MCF 10A (cell line): ENCODE measurements at places on chromosomes 12 and 14.

DNA sequence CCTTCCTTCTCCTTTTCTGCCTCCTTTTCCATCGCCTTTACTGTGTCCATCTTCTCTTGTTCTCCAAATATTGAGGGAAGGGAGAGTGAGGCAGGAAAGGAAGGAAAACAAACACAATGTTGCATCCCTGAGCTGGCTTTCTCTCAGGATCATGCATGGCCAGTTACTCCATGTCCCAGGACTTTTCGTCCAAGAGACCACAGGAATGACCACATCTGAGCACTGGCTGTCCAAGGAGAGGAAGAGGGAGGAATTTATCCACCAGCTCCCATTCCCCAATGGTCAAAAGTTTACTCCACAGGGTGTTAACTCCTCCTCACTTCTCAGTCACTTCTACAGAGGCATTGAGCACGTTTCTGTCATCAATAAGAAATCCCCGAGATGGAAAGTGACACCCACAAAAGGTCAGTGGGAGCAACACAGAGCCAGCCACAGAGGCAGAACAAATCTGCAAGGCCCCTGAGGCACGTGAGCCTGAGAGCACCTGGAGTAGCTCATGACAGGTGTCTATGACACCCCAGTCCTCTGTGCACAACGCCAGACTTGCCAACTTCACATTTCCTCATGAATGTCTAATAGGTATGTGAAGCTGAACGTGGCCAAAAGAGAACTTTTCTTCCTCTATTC lies 177.3 kb upstream of the NUDT4 start:
- DNase-seq = no peak

DNA sequence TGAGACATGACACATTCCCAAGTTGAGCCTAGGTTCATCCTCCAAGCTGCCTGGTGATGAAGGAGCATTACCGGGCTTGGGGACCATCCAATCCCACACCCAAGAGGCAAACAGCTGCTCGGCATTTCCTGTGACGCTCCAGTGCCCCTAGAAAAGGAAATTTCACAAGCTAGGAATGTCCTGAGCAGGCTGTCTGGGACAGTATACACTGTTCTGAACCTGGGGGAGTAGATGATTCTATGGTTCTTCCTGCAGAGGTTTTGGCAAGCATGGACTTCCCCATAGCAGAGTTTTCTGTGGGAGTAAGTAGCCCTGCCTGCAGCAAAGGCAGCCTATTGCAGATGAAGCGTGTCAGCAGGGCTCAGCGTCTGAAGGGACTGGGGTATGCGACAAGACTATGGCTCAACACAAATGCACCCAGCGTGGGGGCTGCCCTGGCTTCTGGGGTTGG lies 47.4 kb upstream of the SRSF5 start:
- peak; percentile 89 for DNase-seq

GRCh38 chr12:85821759-85822158 lies 14.4 kb downstream of the RASSF9 start:
- DNase-seq = no peak

DNA sequence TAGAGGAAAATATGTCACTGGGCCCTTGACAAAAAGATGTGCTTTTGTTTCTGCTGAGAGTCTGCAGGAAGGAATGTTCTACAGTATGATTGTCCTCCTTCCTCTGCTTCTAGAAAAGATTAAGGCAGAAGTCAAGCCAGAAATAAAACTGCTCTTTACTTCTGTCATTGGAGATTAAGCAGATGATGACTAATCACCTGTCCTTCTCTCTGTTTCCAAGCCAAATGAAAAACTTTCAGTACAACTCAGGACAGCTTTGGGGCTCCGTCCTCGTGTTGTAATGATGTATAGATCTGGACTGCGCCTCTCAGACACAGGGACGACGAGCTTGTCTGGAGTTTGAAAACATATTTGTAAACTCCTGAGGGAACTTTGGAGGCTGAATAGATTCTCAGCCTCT lies 159.3 kb downstream of the DYRK2 start:
- DNase-seq = no peak

DNA sequence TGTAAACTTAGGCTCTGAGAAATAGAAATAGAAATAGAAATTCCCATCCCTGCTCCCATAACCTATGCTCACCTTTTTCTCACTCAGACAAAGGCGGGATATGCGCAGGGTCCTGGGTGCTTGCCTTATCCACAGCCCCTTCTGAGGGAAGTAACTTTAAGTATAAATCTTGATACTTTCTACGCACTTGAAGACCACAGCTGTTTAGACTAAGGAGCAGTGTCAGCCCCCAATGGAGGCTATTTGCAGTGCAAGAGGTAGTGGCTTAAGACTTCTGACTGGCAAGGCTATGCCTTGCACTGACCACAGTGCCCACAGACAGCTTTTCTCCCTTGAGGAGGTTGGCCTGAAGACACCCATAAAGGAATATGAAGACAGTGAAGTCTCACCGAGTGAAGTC lies 35.2 kb downstream of the ASCL1 start:
- no peak for DNase-seq

DNA sequence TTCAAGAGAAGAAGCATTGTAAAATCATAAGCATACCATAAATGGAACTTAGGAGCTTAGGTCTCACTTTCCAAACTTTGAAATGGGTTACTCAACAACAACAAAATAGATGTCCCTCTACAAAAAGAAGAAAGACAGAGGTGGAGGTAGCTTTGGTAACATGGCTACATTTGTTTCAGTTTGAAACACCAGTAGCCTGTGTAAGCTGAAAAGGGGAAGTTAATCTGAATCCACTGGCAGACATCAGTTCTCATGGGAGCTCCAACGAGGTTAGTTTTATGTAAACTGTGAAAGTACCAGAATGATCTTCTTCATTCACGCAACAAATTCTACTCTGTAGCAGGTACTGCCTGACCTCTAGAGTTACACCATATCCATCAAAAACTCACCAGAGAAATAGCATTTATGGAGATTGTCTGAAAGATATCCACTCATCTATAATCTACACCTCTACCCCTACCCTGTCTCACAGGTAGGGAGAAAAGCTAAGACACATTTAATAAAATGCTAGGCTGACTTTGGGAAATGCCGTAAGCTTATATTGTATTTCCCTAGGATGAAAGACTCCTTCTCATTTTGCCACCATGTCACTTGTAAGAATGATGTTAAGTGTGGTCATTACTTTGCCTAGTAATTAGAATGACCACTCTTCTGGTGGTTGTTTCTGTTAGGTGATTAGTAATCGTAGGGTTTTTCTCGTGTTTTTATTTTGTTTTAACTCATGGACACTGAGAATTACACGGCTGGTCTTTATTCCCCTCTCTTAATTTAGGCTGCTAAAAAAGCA lies 224.1 kb downstream of the ASCL1 start:
- no peak for DNase-seq

- no peak for DNase-seq
Observed at GRCh38 chr12:39296496-39296895, 146.4 kb downstream of the KIF21A start.

- no peak for DNase-seq
Observed at GRCh38 chr14:44297437-44297836, 209.6 kb downstream of the FSCB start.

DNA sequence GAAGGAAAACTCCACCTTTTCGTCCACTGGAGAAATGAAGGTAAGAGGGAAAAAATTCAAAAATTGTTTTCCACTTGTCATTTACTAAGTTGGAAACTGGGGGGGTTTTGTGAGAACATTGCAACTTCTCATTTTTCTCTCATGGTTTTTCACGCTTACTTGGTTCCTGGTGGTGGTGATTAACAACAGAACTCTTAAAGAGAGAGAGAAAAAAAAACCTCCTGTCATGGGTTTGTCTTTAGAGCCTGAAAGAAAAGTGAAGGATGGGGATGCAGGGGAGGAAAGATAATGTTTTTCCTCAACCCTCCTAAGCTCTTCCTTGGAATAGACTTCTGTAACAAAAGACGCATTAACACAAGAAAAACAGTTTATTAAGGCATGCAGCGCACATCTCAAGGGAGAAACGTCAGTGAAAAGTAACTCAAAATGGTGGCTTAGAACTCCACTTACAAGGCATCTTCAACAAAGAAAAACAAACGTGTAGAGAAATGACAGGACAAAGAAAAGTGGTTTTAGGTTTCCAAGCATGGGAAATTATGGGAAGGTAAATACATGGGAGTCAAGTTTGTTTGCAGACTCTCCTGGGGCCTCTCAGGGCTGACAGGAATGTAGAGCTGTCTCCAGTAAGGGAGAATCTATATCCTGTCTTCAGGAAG lies 81.9 kb upstream of the ATF7IP start:
- DNase-seq = no peak

DNA sequence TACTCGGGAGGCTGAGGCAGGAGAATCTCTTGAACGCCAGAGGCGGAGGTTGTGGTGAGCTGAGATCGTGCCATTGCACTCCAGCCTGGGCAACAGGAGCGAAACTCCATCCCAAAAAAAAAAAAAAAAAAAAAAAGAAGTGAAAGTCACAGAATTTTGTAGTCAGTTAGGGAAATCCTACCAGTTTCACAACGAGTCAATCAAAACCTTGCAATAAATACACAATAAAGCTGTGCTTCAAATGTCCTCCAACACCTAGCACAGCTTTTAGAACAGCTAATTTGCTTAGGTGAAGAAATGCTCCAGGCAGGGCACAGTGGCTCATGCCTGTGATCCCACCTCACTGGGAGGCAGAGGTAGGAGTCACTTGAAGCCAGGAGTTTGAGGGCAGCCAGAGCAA lies 112.8 kb upstream of the ATF7IP start:
- no peak for DNase-seq

GRCh38 chr14:24339284-24340151 lies at the start of gene RIPK3:
RIPK3 (minus strand) TSS chr14:24339991; CDS start chr14:24339826, 165 bp downstream.
- no peak for DNase-seq

- peak; percentile 51 for DNase-seq
Observed at GRCh38 chr14:93880021-93880820, 46.9 kb upstream of the FAM181A start.

GRCh38 chr12:7113389-7113871 lies 4.4 kb upstream of the C1RL start:
- DNase-seq = peak; percentile 56

- DNase-seq = no peak
Observed at GRCh38 chr14:73255005-73255400, 17.7 kb downstream of the PAPLN start.

DNA sequence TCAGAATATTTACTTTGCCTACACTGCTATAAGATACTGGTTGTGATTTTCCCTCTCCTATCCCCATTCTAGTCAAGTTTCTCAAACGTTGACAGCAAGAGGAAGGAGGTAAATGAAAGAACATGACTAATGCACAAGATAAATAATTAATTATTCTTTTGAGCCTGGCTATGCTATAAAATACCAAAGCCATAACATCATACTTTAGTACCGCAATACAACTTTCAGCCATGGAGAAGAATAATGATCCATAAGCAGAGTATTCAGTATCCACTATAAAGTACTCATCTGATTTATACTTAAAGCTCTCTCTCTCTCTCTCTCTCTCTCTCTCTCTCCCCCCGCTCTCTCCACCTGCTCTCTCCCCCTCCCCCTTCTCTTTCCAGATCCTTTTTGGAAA lies 41.3 kb downstream of the TDG start:
- DNase-seq = peak; percentile 52

- peak; percentile 55 for DNase-seq
Observed at GRCh38 chr14:70907996-70908934, 1.0 kb downstream of the PCNX1 start.

GRCh38 chr12:114392909-114393308 lies 13.0 kb downstream of the TBX5 start:
- no peak for DNase-seq

DNA sequence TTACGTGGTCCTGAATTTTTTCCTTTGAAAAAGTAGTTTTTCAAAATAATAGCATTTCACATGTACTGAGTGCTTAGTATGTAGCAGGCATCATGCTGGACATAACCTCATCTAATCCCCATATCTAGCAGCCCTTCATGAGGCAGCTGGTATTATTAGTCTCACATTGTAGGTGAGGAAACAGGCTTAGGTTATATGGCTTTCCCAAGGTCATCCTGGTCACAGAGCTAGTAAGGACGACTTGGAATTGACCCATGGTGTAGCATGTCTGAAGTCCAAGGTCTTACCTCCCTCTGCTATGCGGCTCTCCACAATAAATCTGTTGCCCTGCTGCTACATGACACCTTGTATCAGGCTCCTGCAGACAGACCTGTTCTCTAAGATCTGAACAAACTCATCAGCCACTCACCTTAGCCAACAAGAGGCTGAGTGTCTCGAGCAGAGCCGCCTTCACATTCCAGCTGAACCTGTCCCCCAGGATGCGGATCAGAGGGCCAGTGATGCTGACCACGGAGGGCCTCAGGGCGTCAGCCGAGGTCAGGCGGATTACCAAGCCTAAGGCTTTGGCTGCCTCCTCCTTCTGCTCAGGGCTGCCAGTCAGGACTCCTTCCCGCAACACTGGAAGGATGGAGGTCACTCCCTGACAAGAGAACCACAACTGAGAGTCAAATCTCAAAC lies 19.7 kb upstream of the RAB35 start:
- DNase-seq = no peak

- DNase-seq = no peak
Observed at GRCh38 chr14:44107156-44107555, 399.9 kb downstream of the FSCB start.

DNA sequence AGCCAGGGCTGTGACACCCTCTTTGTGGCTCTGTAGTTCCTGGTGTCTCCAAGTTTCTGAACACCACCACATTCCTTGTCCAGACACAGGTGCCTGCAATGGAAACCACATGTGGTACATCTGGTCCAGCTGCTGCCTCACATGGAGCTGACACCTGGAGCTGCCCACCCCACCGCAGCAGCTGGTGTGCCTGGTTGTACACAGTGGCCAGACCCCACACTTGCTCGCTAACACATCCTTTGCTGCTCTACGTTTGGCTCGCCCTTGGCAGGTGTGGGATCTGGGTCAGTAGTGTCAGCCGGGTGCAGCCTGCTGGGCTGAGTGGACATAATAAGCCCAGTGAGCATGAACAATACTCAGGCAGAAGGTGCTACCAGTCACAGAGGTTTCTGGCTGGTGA lies 198.9 kb downstream of the ADGRD1 start:
- no peak for DNase-seq

- no peak for DNase-seq
Observed at GRCh38 chr14:54758041-54758440, 144.6 kb downstream of the GCH1 start.

DNA sequence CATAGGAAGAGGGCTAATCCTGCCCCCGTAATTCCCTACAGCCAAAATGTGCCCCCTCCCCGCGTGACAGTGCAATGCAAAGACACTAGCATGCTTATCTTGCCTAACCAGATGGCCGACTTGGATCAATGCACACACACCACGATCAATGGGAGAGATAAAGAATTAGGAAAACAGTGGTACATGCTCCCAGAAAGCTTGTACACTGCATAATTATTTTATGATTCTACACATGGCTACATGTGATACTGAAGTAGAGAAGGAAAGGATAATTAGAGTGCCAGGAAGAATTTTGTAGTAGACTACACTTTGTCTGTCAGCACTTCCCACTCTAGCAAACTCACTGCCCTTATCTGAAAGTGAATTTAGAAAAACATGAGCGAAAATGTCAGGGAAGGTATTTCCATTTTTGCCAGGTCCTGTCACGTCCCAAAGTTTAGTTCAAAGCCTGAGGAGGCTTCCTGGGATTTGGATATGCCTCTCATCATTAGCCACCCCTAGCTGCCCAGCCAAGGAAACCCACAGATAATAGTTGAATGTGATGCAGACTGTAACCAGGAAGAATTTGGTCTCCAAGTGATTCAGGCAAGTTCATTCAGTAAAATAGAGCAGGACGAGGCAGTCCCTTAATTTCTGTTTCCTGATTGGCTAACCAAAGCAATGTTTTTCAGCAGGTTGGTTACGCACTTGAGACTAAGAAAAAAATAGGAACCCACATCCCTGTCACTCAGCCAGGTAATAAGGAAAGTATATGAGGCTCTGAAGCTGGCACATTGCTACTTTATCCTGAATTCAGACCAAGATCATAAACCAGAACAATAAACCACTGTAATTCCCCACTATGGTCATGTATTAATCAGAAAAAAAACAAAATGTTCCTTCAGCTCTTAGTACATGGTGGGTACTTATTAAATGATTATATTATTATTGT lies 199.6 kb upstream of the OTX2 start:
- peak; percentile 5 for DNase-seq
